ENCODE measurements at places on chromosomes 4 and X.
A peak's percentile ranks its signal among the peaks of the same experiment; 100 is the strongest.

DNA sequence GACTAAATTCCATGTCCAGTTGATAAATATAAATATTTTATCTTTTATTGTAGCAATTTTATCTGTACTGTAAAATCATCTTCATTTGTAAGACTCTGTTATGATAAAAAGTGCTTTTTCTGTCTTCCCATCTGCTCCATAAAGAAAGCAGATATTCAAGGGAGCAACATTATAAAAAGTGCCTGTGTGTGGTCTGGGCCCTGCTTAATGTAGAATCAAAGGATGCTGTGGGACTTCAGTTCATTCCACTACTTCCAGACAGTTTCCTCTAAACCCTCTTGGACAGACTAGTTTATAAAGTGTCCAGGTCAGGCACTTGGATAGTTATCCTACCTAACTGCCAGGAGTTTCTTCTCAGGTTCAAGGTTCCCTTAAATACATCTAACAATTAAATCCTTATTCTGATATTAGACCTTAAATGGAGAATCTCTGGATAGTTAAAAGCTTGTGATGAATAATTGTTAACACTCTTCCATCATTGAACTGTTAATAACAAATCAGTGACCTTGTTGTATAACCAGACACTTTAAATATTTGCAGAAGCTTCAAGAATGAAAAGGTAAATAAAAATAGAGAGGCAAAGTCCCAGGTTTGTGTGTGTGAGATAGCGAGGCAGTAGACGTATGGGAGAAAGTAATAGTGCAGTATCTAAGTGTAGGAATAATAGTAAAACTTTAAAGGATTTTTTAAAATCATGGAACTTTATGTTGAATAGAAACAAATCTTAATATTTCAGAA, 237.5 kb upstream of the CTSO start:
- no peak for DNase-seq

GRCh38 chrX:106159861-106160282, 8.2 kb upstream of the PWWP3B start:
- DNase-seq: no peak

- no peak for DNase-seq
Measured at GRCh38 chr4:159432436-159432835, 329.6 kb downstream of the RAPGEF2 start.

- no peak for DNase-seq
Measured at GRCh38 chrX:129472116-129472515, 51.2 kb downstream of the SMARCA1 start.

GRCh38 chrX:24646745-24647182, 383 bp downstream of the PCYT1B start:
- no peak for DNase-seq

DNA sequence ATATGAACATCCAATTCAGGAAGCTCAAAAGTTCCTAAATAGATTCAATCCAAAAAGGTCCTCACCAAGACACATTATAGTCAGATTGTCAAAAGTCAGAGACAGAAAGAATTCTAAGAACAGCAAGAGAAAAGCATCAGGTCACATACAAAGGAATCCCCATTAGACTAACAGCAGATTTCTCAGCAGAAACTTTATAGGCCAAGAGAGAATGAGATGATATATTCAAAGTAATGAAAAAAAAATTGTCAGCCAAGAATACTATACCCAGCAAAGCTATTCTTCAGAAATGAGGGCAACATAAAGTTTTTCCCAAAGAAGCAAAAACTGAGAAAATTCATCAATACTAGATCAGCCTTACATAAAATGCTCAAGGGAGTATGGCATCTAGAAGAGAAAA, 106.6 kb upstream of the SH3RF1 start:
- DNase-seq: no peak

GRCh38 chr4:173696551-173696950, 166.5 kb upstream of the HAND2 start:
- DNase-seq: no peak

GRCh38 chr4:4356106-4357041, 30.5 kb upstream of the NSG1 start:
- DNase-seq: no peak

GRCh38 chr4:51901363-51901762, 58.4 kb downstream of the DCUN1D4 start:
- no peak for DNase-seq

- no peak for DNase-seq
Measured at GRCh38 chr4:85740431-85740861, 265.5 kb downstream of the ARHGAP24 start.

DNA sequence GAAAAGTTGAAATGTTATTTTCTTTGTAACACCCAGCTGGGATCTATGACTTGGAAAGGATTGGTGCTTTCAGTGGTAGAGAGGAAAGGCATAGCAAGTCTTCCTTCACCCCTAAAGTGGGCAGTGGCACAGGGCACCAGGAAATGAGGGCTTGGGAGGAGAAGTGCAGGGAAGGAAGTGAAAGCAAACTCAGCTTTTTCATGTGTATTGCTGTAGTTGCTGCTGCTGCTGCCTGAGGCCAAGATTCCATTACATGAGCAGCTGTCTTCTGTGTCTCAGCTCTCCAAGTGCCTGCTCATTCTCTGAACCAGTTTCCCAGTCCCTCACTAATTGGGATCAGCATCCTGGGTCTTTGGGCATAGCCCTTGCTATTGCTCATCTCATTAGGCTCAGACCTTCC, 2.6 kb downstream of the HCCS start:
- no peak for DNase-seq

GRCh38 chrX:18873189-18873791, 110.6 kb downstream of the PHKA2 start:
- no peak for DNase-seq

DNA sequence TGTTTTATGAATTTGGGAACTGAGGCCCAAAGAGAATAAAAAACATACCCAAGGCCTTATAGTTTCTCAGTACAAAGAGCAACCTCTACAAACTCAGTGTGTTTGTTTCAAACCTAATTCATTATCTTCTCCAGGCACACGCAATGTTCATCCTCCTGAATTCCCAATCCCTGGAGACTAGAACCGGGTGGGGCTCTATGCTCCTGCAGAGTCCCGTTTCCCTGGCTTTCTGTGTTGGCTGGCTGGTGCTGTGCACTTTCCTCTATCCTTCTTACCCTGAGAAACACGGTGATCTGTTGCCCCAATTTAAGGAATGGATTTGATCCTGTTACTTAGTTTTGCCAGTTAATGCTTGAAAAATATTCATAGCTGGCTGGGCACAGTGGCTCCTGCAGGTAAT, 63.9 kb downstream of the FGFBP1 start:
- no peak for DNase-seq

- DNase-seq: no peak
Measured at GRCh38 chrX:15349046-15349445, 13.7 kb upstream of the PIGA start.

GRCh38 chr4:145804116-145804515, 124.2 kb downstream of the C4orf51 start:
- DNase-seq: no peak

GRCh38 chr4:99815597-99816011, 1.0 kb upstream of the DAPP1 start:
- no peak for DNase-seq

GRCh38 chr4:169662206-169662605, 41.8 kb downstream of the CLCN3 start:
- no peak for DNase-seq

DNA sequence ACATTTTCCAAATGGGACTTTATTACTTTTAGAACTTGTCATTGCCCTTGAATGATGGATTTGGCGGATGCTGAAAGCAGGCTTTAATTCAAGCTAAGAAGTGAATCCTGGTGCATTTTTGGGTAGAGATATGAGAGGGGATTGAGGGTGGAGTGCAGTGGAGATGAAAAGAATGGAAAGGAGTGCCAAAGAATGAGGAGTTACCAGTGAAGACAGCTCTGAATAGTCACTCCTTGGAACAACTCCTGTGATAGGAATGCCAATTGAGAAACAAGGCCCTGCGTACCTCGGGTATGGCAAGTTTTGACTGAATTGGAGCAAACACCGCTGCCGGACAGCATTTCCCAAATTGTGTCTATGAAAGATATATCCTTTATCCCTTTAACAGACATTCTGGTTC, 36.5 kb upstream of the ETNPPL start:
- no peak for DNase-seq

DNA sequence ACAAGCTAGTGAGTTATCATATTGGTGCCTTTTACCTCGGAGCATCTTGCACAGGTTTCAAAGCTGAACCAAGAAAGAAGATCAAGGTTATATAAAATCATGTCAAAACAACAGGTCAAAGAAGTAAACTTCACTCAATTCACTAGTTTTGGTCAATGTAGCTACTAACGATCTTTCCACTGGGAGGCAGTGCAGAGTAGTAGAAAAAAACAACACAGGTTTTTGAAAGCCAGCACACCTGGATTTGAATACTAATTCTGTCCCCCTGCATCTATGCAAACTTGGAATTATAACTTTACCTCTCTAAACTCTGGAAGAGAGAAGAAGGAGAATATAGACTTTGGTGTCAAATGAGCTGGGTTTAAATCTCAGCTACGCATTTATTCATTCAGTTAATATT, 266.1 kb downstream of the GRIA3 start:
- no peak for DNase-seq

- no peak for DNase-seq
Measured at GRCh38 chr4:108303488-108304177, 134.9 kb upstream of the LEF1 start.

GRCh38 chr4:124710911-124711310, 1.6 kb downstream of the ANKRD50 start:
- no peak for DNase-seq

DNA sequence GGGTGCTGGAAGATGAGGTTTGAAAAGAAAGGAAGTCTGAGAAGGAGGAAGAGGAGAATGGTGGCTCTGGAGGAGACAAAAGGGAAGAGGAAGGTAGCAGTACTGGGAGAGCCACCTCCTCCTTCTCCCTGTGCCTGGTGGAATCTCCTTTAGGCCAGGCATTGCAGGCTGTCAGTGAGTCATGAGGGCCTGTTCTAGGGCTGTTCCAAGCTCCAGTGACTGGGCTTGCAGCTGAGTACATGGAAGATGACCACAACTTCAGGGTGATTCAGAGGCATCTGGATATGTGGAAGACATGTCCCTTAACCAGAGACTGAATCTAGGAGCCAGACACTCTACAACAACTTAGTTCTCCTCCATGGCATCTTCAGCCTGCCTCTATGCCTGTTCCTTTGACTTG, 107.8 kb downstream of the EFNB1 start:
- no peak for DNase-seq

- no peak for DNase-seq
Measured at GRCh38 chr4:44256414-44256813, 192.2 kb downstream of the KCTD8 start.

DNA sequence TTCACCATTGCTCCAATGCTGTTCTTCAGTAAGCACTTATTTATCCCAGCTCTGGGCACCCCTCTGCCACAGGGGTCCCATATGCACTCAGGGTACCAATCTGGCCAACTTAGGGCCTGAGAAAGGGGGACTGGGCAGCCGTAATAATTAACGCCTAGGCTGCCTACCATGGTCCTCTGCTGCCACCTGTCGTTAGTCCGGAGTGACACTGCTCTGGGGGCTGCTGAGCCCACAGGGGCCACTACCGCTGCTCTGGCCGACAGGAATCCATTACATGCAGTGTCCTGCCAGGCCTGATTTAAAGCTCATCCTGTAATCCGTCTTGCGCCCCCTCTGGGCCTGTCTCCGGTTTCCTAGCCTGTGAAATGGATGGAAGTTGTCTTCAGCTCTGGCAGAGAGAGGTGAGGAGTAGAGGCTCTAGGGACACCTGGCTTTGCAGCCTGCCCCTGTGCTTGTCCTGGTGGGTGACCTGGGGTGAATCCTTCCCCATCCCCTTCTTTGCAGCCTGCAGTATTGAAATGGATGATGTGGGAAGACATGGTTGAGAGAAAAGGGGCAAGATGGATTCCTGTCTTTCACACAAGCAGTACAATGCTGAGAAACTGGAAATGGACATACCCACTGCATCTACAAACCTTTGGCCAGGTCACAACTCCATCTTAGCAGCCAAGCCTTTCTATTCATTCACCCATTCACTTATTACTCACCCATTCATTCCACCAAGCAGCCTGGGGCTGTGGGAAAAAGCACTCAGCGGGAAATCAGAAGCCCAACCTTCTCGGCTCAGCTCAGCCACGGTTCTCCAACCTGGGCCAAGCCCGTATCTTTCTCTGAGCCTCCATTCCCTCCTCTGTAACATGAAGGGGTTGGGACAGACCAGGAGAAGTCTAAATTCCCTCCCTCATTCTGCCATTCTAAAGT, 116.3 kb upstream of the NALF2 start:
- peak; percentile 47 for DNase-seq

DNA sequence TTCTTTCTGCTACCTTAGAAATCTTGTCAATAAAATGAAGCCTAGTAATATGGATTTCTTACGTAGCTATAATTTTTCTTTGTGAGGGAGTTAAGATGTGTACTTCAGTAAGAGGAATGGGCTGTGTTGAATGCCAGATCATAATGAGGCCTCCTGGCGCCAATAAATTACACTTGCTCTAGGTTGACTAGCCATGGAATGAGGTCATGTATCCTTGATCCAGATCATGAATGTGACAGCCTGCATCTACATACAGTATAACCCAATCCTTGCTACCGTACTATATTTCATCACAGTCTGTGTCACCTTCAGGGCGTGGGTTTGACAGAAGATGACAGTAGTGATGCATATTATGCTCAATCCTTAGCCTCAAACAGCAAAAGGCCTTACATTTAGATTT, 36.2 kb downstream of the NHS start:
- DNase-seq: no peak

GRCh38 chr4:47500776-47501175, 15.7 kb downstream of the ATP10D start:
- no peak for DNase-seq

- DNase-seq: no peak
Measured at GRCh38 chr4:14446311-14446710, 556.0 kb upstream of the CPEB2 start.

DNA sequence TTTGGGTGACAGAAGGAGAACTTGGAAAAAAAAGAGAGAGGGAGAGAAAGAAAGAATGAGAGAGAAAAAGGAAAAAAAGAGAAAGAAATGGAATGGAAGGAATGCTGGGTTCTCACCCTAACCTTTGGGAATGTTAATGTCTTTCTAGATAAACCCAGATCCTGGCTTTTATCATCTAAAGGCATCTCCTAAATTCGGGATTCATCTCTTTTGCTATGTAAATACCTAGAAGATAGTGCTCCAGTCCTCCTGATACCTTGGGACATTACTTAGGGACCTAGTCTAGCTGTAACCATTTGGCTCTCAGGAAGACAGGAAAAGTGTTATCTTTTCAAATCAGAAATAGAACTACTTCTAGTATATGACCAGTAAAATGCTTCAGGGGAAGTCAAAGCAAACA, 15.8 kb upstream of the SPCS3 start:
- DNase-seq: no peak

- no peak for DNase-seq
Measured at GRCh38 chr4:182324282-182324681, 81.1 kb downstream of the TENM3 start.

GRCh38 chr4:159047478-159048165, 55.3 kb upstream of the RAPGEF2 start:
- no peak for DNase-seq

DNA sequence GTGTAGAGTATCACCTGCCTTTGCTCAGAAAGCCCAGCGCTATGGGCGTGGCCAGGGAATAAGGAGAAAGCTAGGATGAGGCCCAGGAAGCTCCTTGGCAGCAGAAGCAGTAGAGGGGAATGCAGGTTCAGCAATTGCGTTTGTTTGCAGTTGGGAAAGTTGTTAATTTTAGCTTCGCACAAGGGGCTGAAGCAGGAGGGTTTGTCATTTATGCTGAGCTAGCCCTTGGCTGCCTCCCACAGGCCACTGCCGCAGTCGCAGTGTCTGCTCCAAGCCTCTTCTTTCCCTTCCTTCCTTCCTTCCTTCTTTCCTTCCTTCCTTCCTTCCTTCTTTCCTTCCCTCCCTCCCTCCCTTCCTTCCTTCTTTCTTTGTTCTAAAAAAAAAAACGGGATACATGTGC, 21.5 kb downstream of the FRMPD3 start:
- no peak for DNase-seq

GRCh38 chr4:5890063-5890727, 2.7 kb downstream of the CRMP1 start:
- no peak for DNase-seq
